ENCODE measurements at places on chromosomes 1 and 21.

- DNase-seq, result peak; percentile 75
Measured at GRCh38 chr1:37035796-37036666, 1.7 kb upstream of the GRIK3 start.

- no peak for DNase-seq
Measured at GRCh38 chr1:45423906-45424678, 66.9 kb downstream of the TESK2 start.

GRCh38 chr1:40836283-40836682 lies 25.9 kb downstream of the CITED4 start:
- DNase-seq, result no peak

DNA sequence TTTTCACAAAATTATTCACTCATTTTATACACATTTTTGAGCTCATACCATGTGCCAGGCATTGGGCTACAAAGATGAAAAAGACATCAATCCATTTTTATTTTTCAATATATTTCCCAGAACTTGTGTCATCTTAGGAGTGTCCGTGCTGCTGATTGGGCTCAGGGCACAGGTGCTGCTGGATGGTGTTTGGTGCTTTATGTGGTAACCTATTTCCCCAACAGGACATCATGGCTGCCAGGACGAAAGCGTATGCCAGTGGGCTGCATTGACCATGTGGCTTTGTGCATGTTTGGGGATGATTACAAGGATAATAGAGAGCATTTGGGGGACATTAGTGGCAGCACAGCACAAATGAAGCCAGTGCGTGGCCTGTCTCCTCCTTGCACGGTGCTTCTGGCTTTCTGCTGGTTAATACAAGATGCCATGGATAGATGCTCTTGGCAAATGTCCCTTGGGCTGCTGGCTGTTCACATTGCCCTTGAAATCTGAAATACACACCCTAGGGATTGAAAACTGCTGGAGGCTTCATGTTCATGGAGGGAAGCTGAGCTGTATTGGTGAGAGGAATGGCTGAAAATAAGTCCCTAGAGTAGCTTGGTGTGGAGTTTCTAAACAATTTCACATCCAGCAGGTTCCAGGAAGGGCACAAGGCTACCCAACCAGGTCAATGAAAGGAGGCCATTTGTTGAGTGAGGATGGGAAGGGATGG lies 52.3 kb downstream of the TENT5C start:
- no peak for DNase-seq

GRCh38 chr1:201404722-201405483 lies 5.8 kb upstream of the LAD1 start:
- DNase-seq, result no peak

DNA sequence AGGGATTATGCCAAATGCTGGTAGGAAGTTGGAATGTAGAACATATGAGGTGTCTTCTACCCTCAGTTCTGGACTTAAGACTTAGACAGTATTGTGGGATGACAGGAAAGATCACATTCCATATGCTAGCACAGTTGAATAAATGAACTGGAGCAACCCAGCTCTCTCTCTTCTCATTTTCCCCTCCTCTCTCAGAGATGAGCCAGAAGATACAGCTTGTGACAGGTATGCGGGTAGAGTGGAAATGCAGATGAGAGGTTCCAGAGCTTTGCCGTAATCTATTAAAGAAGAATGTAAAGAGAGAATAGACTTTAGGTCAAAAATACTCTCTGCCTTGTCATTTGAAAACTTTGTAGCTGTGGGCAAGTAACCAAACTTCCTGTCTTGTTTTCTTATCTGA lies 32.5 kb upstream of the HMCN1 start:
- no peak for DNase-seq

Measured in H1 (cell line).